Activated naive CD4-positive, alpha-beta T cell (primary cell): ENCODE measurements at places on chromosomes 16 and 17.
A peak's percentile ranks its signal among the peaks of the same experiment; 100 is the strongest.

DNA sequence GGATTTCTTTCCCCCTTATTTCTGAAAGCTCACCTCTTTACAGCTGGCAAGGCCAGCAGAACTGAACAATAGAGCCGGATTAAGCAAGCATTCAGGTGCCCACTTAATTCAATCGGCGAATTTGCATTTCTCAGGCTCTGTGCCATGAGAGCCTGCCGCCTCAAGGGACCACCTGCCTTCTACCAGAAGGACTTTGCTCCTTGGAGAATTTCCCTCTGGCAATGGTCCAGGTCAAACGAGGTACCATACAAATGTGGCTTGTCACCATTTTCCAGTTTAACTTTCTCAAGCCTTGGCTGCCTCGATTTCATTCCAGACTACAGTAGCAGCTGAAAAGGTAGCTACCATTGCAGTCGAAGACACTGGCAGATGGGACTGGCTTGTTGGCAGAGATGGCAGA, 534.0 kb downstream of the MAF start:
- DNase-seq, result no peak

GRCh38 chr16:17972460-17972943, 364.0 kb downstream of the NPIPA8 start:
- no peak for DNase-seq

- DNase-seq, result no peak
Observed at GRCh38 chr17:47739150-47739549, 6.1 kb downstream of the TBX21 start.

GRCh38 chr16:66240631-66241395, 125.7 kb upstream of the CDH5 start:
- DNase-seq, result no peak

GRCh38 chr17:65485388-65486299, 75.8 kb downstream of the AXIN2 start:
- DNase-seq, result no peak

DNA sequence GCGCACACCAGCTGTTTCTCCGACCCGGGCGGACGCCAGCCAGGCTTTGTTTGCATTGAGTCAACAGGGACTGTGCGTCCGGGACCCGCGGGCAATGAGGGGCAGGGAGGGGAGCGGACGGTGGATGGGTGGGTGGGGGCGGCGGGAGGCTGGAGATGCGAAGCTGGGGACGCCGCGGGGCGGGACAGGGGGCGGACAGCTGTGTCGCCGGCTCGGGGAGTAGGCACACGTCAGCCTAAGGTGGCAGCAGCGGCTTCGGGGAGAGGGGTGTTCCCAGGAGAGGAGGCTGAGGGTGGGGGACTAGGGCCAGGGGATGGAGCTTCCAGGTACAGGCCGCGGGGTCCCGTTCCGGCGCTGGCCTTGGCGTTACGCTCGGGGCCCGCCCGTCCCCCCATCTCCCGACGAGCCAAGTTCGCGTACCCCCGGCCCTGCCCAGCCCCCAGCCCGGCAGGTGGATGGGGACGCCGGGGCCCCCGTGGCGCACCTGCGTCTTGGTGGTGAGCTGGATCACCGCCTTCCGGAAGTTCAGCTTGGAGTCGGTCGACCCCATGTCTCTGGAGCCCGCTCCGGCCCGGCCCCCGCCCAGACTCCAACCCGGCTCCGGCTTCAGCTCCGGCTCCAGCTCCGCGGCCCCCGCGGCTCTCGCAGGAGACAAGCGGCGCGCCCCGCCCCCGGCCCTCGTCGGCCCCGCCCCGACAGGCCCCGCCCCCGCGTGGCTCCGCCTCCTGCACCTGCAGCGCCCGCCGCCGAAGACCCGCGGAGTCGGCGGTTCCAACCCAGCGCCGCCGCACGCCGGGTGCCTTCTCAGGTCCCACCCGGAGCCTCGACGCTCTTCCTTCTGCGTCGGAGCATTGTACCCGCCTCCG, at the start of gene HID1:
HID1 (minus strand) TSS at position 653 of the 866 bp plus-strand sequence; CDS start at position 550, 103 bp downstream.
- DNase-seq, result peak; percentile 70

GRCh38 chr16:77986011-77986740, 36.2 kb upstream of the CLEC3A start:
- DNase-seq, result no peak

GRCh38 chr17:15398291-15398690, 56.9 kb upstream of the TEKT3 start:
- DNase-seq, result no peak

DNA sequence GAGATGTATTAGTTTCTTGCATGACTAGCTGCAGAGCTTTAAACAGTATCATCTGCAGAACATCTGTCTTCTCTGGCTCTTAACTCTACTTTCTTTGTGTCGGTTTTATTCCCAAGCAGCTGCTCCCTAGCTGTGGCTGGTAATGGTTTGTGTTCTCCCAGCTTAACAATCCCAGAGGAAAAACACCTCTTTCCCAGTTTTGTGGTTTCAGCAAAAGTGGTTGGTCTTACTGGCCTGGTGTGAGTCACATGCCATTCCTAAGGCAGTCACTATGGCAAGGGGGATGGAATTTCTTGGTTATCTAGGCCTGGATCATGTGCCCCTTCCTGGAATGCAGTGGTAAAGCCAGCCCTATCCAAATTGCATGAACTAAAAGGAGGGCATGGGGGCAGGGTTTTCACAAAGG, 27.5 kb downstream of the OMG start:
- DNase-seq, result no peak

DNA sequence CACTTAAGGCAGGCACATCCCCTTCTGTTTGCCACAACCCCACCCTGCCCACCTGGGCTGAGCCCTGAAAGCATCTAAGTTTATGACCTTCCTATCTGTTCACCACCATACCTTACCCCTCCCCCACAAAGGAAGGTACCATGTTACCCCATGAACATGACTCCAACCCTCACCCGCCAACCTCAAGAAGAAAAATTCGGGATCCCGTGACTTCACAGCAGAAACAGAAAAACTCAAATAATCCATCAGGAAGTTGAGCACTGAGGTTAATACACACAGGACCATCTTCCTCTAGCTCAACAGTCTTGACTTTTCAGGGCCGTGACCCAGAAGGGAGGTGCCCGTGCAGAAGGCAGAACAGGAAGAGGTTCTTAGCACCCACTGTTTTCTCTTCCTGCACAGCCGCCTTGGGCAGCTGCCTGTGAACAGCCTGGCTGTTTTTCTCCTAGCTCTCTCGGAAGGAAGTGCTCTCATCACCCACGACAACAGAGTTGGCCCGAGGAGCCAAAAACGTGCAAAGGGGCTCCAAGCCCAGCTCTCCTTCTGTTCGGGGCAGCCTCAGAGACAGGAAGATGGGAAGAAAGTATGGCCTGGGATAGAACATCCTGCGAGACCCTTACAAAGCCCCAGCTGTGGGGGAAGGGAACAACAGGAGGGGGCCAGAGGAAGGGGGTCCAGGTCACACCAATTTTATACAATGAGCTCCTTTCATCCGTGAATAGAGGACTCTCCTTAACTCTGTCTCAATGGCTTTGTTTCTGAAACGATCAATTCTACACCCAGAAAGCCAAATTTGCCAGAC, 101.1 kb downstream of the XYLT1 start:
- no peak for DNase-seq

DNA sequence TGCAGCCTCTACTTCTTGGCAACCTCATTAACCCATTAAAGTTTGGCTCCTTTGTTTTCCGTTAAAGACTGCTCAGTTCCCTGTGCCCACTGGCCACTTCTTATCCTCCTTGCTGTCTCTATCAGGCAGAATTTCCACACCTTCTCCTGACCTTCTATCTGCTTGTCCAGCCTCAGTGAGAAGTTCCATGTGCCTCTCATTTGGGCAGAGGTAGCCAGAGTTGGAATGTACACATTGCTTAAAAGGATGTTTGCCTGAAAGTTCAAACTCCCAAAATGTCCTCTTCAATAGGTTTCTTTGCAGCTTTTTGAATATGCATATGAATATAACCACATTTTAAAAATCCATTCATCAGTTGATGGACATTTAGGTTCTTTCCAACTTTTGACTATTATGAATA, 47.0 kb downstream of the HSD17B2 start:
- no peak for DNase-seq

DNA sequence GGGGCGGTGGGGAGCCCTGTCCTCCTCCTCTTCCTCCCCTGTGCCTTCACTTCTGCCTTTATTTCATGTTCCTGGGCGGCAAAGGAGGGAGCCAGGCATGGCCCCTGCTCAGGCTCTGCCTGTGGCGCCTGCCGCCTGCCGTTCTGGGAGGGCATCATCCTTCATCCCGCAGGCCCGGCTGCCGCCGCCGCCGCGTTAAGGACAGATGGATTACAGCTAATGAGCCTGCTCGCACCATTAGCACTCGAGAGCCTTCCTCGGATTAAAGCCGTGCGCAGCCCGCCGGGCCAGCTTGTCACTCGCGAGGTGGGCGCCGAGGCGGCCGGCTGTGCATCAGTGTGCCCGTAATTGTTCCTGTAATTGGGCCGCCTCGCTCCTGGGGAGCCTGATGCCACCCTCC, 127.7 kb upstream of the GSE1 start:
- no peak for DNase-seq

DNA sequence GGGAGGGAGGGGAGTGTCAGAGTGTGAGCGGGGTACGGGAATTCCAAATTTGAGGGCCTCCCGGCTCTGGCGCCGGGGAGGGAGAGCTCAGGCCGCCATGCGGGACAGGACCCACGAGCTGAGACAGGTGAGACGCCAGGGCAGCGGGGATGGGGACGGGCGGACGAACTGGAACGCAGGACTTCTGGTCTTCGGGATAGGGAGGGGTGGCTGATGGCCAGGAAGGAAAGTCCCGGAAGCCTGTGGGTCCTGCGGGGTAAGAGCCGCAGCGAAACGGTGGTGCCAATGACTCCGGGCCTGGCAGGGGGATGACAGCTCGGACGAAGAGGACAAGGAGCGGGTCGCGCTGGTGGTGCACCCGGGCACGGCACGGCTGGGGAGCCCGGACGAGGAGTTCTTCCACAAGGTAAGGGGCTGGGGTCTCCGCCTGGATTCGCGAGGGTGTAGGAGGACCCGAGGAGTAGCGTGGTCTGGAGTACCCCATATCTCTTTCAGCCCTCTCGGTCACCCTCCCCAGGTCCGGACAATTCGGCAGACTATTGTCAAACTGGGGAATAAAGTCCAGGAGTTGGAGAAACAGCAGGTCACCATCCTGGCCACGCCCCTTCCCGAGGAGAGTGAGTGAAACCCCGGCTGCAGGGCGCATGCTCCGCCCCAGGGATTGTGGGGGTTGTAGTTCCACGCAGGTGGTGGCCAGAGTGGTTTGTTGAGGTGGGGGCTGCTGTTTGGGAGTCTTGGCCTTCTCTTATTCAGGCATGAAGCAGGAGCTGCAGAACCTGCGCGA, 543 bp downstream of the STX4 start:
- DNase-seq, result peak; percentile 69

DNA sequence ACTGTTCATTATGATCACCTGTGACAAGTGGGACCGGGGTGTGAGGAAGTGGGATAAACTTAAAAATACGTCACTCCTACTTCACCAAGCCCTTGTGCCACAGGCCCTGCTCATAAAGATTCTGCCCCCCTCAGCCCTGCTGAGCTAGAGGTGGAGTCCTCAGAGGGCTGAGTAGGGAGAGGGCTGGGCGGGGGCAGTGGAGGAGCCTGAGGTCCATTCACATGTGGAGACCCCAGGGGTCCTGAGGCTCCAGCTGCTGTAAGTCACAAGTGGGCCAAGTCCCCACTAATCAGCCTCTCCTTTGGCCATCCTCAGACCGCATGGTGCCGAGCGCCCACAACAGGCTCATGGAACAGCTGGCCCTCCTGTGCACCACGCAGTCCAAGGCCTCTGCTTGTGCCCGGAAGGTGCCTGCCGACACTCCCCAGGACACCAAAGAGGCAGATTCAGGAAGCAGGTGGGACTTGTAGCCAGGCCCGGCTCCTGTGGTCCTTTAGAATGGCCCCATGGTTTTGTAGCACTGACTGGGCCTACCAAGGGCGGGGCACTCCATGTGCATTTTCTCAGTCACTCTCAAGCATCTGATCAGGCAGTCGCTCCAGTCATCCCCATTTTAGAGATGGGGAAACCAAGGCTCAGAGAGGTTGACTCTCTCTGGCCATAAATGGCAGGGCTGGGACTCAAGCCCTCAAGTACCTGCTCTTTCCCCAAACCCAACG, 10.4 kb downstream of the DNAAF8 start:
- no peak for DNase-seq

- no peak for DNase-seq
Observed at GRCh38 chr16:85495259-85495658, 117.9 kb upstream of the GSE1 start.
